ENCODE measurements at places on chromosomes 4 and X.

DNA sequence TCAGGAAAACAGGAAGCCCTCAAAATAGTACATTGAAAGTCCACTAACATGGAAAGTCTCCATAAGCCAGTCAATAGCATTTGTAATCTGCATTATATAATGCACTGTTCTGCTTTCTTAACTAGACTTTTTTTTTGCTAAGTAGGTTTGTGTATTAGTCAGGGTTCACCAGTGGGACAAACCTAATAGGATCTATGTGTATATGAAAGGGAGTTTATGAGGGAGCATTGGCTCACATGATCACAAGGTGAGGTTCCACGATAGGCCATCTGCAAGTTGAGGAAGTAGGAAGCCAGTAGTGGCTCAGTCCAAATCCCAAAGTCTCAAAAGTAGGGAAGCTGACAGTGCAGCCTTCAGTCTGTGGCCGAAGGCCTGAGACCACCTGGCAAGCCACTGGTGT lies 116.0 kb downstream of the MXRA5 start:
- no peak for DNase-seq

DNA sequence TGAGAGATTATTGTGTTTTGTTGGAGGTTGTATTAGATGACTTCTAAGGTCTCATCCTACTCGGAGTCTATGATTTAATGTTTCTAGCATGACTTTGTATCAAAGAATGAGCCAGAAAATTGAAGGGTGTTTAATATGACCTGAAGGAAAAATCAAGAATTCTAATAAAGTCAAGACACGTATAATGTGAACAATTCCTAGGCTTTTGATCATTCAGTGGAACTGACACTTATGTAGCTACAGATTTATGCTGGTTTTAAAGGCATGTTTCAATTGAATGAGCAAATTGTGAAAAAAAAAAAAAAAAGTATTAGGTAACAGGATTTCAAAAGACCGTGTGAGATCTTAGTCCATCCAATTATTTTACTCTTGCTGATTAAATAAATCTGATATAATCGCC lies 64.9 kb downstream of the GRID2 start:
- no peak for DNase-seq

GRCh38 chr4:62940229-62940628 lies 1469.0 kb downstream of the TECRL start:
- no peak for DNase-seq

DNA sequence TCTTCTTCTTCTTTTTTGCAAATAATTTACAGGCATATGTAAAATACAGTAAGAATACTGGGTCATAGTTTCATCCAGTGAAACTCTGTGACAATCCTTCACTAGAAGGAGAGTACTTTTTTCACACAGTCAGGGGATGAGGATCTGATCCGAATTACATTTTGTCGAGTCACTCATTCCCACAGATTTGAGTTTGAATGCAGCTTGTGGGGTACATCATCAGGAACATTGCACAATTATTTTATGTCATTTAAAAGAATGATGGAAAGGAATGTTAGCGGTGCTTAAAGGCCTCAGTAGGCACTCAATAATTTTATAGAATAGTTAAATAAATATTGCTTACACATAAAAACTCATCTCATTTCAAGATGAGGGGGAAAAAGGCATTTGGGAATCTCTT lies 88.6 kb downstream of the CHRNA9 start:
- no peak for DNase-seq

GRCh38 chr4:121278811-121279368 lies 101.9 kb downstream of the QRFPR start:
- DNase-seq, result no peak

GRCh38 chr4:24067367-24068193 lies 177.7 kb upstream of the PPARGC1A start:
- DNase-seq, result no peak

GRCh38 chrX:41759817-41760216 lies 35.8 kb downstream of the GPR82 start:
- DNase-seq, result peak; percentile 44

GRCh38 chr4:83267830-83268475 lies 16.6 kb downstream of the COQ2 start:
- no peak for DNase-seq

DNA sequence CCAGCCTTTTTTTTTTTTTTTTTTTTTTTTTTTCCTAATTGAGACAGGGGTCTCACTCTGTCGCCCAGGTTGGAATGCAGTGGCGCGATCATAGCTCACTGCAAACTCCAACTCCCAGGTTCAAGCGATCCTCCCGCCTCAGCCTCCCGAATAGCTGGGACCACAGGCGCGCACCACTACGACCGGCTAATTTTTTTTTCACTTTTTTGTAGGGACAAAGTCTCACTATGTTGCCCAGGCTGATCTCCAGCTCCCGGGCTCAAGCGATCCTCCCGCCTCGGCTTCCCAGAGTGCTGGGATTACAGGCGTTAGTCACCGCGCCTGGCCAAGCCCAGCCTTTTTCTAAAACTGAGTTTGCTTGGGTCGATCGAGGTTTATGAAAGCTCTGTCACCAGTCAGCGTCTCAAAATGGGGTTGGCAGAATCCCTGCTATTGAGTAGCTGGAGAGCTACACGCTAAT lies 1.3 kb upstream of the OTUD5 start:
- DNase-seq, result no peak

DNA sequence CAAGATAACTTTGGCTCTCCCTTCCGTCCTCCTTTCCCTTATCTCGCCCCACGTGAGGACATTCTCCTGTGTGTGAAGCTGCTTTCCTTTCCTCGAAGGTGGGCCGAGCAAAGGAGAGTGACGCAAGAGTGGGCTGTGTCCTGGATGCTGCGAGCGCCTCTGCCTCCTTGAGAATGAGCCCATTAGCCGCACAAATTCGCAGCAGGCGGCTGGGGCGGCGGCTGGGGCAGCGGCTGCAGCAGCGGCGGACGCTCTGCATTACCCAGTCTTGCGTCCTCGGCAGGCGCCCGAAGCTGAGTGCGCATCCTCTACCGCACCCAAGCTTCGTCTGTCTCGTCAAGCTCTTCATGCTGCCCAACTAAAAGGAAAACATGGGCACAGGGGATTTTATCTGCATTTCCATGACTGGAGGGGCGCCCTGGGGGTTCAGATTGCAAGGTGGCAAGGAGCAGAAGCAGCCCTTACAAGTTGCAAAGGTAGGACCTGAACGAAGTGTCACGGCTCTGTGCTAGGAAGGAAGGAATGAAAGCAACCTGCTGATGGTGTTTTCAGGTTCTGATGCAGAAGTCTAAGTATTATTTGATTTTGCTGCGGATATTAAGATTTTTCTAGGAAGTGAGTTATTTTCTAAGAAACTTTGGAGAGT lies at the start of gene SYNPO2:
SYNPO2 (plus strand) TSS at position 189 of the 646 bp plus-strand sequence; CDS start at position 372, 183 bp downstream.
- peak; percentile 72 for DNase-seq

GRCh38 chr4:8157496-8157895 lies 1.1 kb downstream of the ABLIM2 start:
- DNase-seq, result no peak

DNA sequence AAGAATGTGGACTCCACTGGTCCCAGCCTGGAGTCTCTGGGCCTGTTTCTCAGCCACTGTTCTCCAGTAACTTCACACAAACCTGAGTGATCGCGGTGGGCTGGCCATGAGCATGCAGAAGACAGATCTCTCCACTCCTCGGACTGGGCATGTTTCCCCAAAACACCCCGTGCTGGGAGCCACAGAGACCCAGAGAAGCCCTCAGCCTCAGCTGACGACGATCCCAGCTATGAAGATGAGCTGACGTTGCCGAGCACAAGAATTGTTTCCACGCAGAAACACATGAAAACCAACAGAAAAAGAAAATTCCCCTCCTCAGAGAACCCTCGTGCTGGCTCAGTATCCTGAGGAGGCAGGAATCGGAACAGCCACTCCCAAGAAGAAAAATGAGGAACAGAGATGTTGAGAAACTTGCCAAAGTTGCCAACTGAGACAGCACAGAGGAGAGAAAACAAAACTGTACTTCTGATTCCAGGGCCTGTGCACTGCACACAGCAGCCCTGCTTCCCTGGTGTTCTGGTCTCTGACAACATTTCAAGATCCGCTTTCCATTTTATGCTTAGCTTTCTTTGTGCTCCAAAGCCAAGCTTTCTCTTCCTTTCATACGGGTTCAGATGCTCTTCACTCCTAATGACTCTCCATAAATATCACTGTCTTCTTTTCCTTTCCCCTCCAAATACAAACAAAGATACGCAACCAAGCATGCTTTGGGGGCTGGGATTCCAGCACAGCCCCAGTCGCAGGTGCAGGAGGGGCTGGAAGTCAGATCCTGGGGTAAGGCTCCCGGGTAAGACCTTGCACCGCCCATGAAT lies 81.4 kb downstream of the IRF2 start:
- no peak for DNase-seq

- DNase-seq, result no peak
Observed at GRCh38 chr4:168440442-168441264, 39.6 kb downstream of the DDX60L start.

GRCh38 chr4:56817840-56818491 lies 3.5 kb downstream of the SPINK2 start:
- DNase-seq, result no peak

GRCh38 chrX:79259073-79259689 lies 108.0 kb downstream of the ITM2A start:
- DNase-seq, result peak; percentile 66

DNA sequence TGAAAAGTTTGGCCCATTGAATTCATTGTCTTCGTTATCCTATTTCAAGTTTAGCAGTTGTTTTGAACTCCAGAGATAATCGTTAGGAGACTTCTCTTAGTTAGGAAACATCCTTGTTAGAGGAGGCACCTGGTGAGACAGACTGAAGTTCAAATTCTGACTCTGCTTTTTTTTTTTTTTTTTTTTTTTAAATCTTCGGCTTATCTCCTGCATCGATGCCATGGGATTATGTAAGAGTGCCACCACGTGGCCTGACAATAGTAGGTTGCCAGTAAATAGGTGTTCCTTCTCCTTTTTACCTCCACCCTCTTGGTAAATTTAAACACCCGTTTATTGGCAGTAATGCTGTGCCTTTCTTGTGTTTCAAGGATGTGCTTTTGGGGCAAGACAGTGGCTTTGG lies 149.3 kb downstream of the SOWAHB start:
- DNase-seq, result peak; percentile 79

- DNase-seq, result no peak
Observed at GRCh38 chrX:15903186-15903681, 48.6 kb upstream of the AP1S2 start.

All from common myeloid progenitor, CD34-positive (primary cell).